ENCODE measurements at places on chromosomes 7 and 10. TPM values are rescaled to one million over a fixed set of nuclear protein-coding genes. Genes with fewer than 3 reads are reported as not detected.

- no peak for DNase-seq
These were observed 104.2 kb upstream of the EEPD1 start for GRCh38 chr7:36048902-36049240.

DNA sequence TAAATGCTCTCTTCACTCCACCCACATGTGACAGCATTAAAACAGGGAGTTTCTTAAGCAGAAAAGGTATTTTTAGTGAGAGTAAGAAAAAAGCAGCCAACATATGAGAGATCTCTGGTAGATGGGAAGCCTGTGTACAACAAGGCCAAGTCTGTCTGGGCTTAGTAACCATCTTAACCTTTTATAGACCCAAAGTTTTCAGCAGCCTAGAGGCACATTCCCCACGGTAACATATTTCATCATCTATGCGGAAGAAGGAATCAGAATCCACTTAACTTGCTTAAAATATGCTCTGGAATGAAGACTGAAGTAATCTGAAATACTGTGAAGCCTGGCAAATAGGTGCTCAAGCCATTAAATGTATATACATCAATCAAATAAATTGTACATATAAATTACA, 127.8 kb downstream of the RAPGEF5 start:
- DNase-seq: no peak

GRCh38 chr10:77506517-77507200, 130.9 kb downstream of the KCNMA1 start:
- no peak for DNase-seq

DNA sequence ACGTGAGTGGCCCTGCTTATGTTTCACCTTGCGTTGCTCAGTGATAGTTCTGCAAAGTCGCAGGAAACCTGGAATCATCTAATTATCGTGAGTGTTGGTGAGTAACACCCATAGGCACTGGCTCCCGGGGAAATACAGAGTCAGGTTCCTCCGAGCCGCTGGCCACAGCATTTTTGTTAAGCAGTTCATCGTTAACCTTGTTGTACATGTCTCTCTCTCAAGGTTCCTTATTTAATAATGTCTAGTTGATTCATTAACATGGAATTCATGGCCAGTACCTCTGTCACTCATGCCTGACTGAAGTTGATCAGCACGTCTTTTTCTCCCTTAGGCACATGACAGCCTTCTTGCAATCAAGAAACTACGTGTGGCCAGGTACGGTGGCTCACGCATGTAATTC, 3.1 kb upstream of the ZFAND2A start:
- no peak for DNase-seq

GRCh38 chr7:104903044-104903443, 111.0 kb upstream of the KMT2E start:
- DNase-seq: no peak

GRCh38 chr7:28037220-28038010, 143.2 kb downstream of the JAZF1 start:
- DNase-seq: no peak

DNA sequence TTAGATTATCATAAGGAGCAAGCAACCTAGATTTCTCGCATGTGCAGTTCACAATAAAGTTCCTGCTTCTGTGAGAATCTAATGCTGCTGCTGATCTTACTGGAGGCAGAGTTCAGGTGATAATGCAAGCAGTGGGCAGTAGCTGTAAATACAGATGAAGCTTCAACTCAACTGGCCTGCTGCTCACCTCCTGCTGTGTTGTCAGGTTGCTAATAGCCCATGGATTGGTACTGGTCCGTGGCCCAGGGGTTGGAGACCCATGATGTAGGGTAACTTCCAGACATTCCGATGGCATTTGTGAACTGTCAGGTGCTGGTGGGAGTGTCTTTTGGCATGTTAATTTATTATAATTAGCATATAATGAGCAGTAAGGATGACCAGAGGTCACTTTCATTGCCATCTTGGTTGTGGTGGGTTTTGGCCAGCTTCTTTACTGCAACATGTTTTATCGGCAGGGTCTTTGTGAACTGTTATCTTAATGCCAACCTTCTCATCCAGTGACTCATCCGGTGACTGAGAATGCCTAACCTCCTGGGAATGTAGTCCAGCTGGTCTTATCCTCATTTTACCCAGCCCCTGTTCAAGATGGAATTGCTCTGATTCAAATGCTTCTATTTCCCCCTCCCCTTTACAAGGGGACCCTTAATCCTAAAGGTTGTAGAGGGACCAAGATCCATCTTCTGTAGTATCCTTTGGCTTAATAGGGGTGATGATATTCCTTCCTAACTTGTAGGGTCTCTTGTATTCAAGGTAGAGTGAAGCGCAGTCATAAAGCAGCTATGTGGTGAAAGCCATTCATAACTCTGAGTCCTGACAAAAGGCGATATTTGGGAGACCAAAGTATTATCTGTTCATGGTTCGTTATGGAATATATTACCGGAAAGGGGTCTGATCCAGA, 165.8 kb downstream of the CCSER2 start:
- DNase-seq: no peak

Gene MEST
- 154 TPM for total RNA-seq

Gene EGFR
- total RNA-seq: 3.1 TPM

Gene HKDC1
- 0.03 TPM for total RNA-seq

All from H7 (cell line).